ENCODE measurements at places on chromosomes 2 and 18. TPM values are rescaled to one million over a fixed set of nuclear protein-coding genes. Genes with fewer than 3 reads are reported as not detected.

The ALLC gene
- total RNA-seq, result not detected

The CAD gene
- 51.6 TPM for total RNA-seq

The SPATA3 gene
- total RNA-seq, result not detected

The IL1RL1 gene
- total RNA-seq, result not detected

The ALK gene
- total RNA-seq, result 7.7 TPM

The TUBA4B gene
- not detected for total RNA-seq

The SMAD7 gene
- 30.9 TPM for total RNA-seq

- H3K4me3 ChIP-seq, result peak overlapping the region; percentile 61
- no peak for DNase-seq
- peaks cover 8% of the 10 kb centered on the region for H3K4me1 ChIP-seq
- peaks cover 92% of the 10 kb centered on the region for H3K27me3 ChIP-seq
These were observed 3.8 kb downstream of the EN1 start for GRCh38 chr2:118843483-118844132.

DNA sequence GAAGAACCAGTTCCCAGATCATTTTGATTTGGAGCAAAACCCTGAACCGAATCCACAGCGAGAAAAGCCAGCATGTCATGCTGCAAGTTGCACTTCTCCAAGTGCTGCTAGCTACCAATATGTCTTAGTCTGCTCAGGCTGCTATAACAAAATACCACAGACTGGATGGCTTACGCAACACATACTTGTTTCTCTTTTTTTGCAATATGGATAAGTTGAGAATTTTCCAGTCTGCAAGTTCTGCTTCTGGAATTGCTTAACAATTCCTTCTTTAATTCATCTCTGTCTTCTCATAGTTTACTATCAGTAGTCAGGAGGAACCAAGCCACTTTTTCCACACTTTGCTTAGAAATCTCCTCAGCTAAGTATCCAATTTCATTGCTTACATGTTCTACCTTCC, 105.9 kb upstream of the RBBP8 start:
- H3K4me1 ChIP-seq, result no peaks in the 10 kb centered on the region
- H3K4me3 ChIP-seq, result no peak overlapping the region
- H3K27ac ChIP-seq, result no peak overlapping the region

GRCh38 chr2:102806250-102806837, 44.5 kb downstream of the TMEM182 start:
- no peak overlapping the region for H3K27ac ChIP-seq
- no peaks in the 10 kb centered on the region for H3K4me1 ChIP-seq
- no peak for DNase-seq
- H3K4me3 ChIP-seq, result no peak overlapping the region
- no peaks in the 10 kb centered on the region for H3K27me3 ChIP-seq

DNA sequence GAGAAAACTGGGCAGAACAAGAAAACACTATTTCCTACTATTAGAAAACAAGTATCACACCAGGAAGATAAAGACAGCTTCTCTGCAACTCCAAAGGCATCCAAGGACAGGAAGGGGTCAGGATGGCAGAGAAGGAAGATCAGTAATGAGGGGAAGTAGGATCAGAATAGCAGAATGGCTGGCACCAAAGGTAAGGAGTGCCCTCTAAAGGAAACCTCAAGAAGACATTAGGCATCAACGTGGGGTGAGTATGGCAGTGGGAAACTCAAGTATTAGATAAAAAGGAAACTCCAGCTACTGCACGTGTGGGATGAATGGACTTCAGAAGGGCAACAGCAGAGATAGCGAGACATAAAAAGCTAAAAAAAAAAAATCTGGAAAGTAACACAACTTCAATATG, 25.9 kb downstream of the HDLBP start:
- no peak overlapping the region for H3K4me3 ChIP-seq
- H3K27ac ChIP-seq, result peak overlapping the region; percentile 30
- DNase-seq, result no peak

GRCh38 chr2:207334624-207335371, 169.1 kb upstream of the KLF7 start:
- peaks cover 22% of the 10 kb centered on the region for H3K4me1 ChIP-seq
- H3K27me3 ChIP-seq, result peaks cover 6% of the 10 kb centered on the region
- H3K4me3 ChIP-seq, result peak overlapping the region; percentile 51
- no peak for DNase-seq
- H3K36me3 ChIP-seq, result no peaks in the 10 kb centered on the region

GRCh38 chr2:19870792-19871191, 31.0 kb downstream of the TTC32 start:
- H3K27ac ChIP-seq, result no peak overlapping the region
- DNase-seq, result no peak
- H3K4me3 ChIP-seq, result no peak overlapping the region
- peaks cover 9% of the 10 kb centered on the region for H3K4me1 ChIP-seq

DNA sequence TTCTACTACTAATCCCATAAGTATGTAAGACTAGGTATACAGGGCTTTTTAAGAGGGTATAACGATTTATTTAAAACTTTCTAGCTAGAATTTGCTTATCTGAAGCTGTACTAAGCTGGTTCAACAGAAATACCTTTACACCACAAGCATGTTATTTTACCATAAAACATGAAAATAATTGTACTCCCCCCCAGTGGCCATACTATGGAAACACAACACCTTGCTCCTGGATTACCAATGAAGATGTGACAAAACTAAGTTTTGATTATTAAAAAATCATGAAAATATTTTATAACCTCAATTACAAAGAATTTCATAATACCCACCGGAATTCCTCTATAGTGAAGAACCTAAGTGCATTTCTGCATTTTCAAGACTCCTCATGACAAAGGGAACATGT, 27.3 kb downstream of the LPIN2 start:
- H3K27ac ChIP-seq, result no peak overlapping the region
- peaks cover 9% of the 10 kb centered on the region for H3K36me3 ChIP-seq
- no peak for DNase-seq
- H3K4me3 ChIP-seq, result no peak overlapping the region
- H3K27me3 ChIP-seq, result no peaks in the 10 kb centered on the region

DNA sequence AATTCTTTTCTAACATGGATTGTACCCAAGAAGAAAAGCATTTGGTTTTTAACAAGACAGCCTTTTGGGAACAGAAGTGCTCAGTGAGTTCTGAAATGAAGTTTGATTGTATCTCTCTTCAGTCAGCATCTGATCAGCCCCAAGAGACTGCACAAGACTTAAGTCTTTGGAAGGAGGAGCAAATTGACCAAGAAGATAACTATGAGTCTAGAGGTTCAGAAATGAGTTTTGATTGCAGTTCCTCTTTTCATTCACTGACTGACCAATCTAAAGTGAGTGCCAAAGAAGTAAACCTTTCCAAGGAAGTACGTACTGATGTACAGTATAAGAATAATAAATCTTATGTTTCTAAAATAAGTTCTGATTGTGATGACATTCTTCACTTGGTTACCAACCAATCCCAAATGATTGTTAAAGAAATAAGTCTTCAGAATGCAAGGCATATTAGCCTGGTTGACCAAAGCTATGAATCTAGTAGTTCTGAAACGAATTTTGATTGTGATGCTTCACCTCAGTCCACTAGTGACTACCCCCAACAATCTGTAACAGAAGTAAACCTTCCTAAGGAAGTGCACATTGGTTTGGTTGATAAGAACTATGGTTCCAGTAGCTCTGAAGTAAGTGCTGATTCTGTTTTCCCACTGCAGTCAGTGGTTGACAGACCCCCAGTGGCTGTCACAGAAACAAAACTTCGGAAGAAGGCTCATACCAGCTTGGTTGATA, 31.2 kb downstream of the ZDBF2 start:
- no peak overlapping the region for H3K27ac ChIP-seq
- H3K4me1 ChIP-seq, result no peaks in the 10 kb centered on the region
- no peaks in the 10 kb centered on the region for H3K27me3 ChIP-seq
- no peak overlapping the region for H3K4me3 ChIP-seq
- no peak for DNase-seq

DNA sequence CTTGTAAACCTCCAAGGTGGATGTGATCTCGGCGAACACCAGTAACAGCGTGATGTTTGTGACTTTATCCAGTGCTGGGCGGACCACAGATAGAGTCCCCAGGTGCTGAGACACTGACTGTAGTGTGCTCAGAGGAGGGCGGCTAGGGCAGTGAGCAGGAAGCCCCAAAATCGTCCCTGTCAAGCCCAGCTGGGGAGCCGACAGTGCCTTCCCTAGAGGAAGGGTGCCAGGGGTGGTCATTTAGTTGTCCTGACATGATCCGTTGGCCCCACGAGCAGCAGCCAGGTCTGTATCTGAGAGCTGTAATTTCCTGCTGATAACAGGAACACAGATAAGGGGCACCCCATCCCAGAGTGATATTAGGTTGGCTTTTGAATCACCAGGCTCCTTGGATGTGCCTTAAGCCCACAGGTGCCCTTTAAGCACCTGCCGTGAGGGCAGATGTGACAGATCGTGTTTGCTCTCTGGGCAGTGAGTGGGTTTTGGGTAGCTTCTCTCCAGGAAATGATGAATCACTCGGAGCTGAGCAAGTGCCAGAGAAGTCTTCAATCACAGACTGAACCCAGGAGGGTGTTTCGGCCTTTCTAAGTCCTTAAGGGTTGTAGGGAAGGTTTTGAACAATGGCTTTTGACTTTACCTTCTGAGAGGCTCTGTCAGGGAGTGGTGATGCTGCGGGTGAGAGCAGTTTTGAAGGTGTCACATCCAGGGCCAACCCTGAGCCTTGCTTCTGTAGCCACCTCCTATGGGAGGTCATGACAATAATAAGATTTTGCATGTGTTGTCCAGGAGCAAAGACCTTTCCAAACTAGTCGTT, 7.7 kb downstream of the LPIN1 start:
- peaks cover 10% of the 10 kb centered on the region for H3K36me3 ChIP-seq
- peaks cover 7% of the 10 kb centered on the region for H3K27me3 ChIP-seq
- peak overlapping the region; percentile 28 for H3K4me3 ChIP-seq

- no peaks in the 10 kb centered on the region for H3K4me1 ChIP-seq
- H3K27ac ChIP-seq, result no peak overlapping the region
These were observed 133.4 kb downstream of the NDUFA10 start for GRCh38 chr2:239891698-239892097.

GRCh38 chr2:152924722-152925121, 206.3 kb downstream of the ARL6IP6 start:
- no peaks in the 10 kb centered on the region for H3K36me3 ChIP-seq
- no peak overlapping the region for H3K4me3 ChIP-seq
- no peak overlapping the region for H3K27ac ChIP-seq
- DNase-seq, result no peak
- H3K27me3 ChIP-seq, result peaks cover 23% of the 10 kb centered on the region

DNA sequence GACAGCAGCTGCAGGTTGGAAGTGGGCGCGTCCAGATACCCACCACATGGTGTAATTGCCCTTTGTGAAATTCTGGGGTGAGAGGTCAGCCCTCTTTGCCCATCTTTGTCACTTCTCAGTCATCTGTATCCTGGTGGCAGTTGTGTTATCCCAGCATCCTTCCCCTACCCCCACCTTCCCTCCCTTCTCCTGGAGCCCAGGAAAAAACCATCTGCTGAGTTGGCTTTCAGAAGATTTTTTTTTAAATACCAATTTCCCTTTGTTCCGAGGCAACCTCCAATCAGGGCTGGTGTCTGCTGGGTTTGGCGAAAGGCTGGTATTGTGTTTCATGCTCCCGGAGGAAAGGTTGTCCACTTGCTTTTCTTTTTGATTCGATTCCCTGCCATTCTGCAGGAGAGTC, 35.2 kb downstream of the SETBP1 start:
- no peaks in the 10 kb centered on the region for H3K27me3 ChIP-seq
- H3K27ac ChIP-seq, result peak overlapping the region; percentile 62
- H3K4me3 ChIP-seq, result peak overlapping the region; percentile 34
- peaks cover 47% of the 10 kb centered on the region for H3K36me3 ChIP-seq

GRCh38 chr2:136025057-136025973, 39.9 kb upstream of the DARS1 start:
- H3K27me3 ChIP-seq, result peaks cover 9% of the 10 kb centered on the region
- peaks cover 21% of the 10 kb centered on the region for H3K4me1 ChIP-seq
- H3K36me3 ChIP-seq, result no peaks in the 10 kb centered on the region
- H3K27ac ChIP-seq, result peak overlapping the region; percentile 87

GRCh38 chr18:32287249-32287648, 97.4 kb downstream of the MEP1B start:
- no peak overlapping the region for H3K27ac ChIP-seq
- no peak for DNase-seq
- peaks cover 17% of the 10 kb centered on the region for H3K36me3 ChIP-seq
- H3K4me3 ChIP-seq, result no peak overlapping the region

DNA sequence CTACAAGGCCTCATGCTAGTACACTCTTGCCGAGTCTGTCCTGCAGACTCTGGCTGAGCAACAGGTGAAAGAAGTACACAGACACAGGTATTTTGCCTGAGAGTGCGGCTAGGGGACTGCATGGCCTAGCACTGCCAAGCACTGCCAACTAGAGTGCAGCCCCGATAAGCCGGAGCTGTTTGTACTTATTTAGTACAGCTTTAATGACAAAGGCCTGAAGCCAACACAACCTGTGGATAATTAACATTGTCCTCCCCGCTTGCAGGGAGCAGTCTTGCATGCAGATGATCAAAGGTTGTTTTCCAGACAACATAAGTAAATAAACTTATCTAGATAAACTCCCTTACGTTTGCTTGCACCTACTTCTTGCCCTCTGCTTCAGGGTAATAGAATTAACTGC, 63.7 kb upstream of the MMADHC start:
- no peak for DNase-seq
- no peak overlapping the region for H3K27ac ChIP-seq
- H3K4me1 ChIP-seq, result no peaks in the 10 kb centered on the region
- no peak overlapping the region for H3K4me3 ChIP-seq

DNA sequence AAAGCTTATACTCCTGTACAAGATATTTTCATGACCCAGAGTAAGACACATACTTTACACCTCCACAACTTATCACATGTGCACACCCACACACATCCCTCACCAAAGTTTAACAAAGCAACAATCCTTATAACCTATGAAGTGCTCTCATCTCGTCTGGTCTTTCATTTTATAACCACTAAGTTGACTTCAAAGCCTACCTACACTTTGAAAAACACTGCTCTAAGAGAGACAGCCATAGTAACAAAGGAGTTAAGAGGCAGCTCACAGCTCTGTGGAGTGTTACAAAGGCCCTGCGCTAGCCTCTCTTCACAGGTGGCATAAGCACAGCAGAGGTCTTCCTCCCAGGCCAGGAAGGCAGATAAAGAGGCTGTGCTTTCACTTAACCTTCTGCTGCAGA, 69.7 kb upstream of the TMEM200C start:
- H3K36me3 ChIP-seq, result no peaks in the 10 kb centered on the region
- H3K4me3 ChIP-seq, result no peak overlapping the region
- DNase-seq, result no peak
- peaks cover 26% of the 10 kb centered on the region for H3K27me3 ChIP-seq
- H3K27ac ChIP-seq, result no peak overlapping the region

DNA sequence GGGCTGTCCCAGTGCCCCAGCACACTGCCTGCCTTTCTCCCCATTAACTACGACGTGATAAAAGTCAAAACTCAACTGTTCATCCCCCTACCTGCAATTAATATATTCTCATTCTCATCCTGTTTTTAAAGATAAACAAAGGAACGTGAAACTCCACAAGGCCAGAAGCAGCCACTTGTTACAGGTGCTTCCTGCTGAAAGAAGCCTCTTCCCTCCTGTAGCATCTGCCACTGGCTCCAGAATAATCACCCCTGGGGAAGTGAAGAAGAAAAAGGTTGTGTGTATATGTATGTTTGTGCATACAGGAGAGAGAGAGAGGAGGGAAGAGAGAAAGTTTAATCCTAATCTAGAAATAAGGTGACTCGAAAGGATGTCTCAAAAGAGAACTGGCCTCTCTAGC, 27.1 kb downstream of the KIAA2012 start:
- H3K27me3 ChIP-seq, result peaks cover 4% of the 10 kb centered on the region
- DNase-seq, result no peak
- peaks cover 42% of the 10 kb centered on the region for H3K4me1 ChIP-seq
- no peak overlapping the region for H3K4me3 ChIP-seq
- peak overlapping the region; percentile 22 for H3K27ac ChIP-seq
- H3K36me3 ChIP-seq, result no peaks in the 10 kb centered on the region

Measured in type B pancreatic cell (in vitro differentiated cells).